Stimulated activated CD8-positive, alpha-beta memory T cell treated with anti-CD3 and anti-CD28 coated beads, Interleukin-4, amount 100 ng/mL, for 4 hours (primary cell): ENCODE measurements at places on chromosomes 2 and 18.
A peak's percentile ranks its signal among the peaks of the same experiment; 100 is the strongest.

- no peak for DNase-seq
Observed at GRCh38 chr2:169776252-169776761, 22.4 kb upstream of the SSB start.

GRCh38 chr2:10057231-10058107, 14.1 kb downstream of the KLF11 start:
- DNase-seq = no peak

GRCh38 chr2:216292886-216293301, 79.4 kb downstream of the MARCHF4 start:
- no peak for DNase-seq

DNA sequence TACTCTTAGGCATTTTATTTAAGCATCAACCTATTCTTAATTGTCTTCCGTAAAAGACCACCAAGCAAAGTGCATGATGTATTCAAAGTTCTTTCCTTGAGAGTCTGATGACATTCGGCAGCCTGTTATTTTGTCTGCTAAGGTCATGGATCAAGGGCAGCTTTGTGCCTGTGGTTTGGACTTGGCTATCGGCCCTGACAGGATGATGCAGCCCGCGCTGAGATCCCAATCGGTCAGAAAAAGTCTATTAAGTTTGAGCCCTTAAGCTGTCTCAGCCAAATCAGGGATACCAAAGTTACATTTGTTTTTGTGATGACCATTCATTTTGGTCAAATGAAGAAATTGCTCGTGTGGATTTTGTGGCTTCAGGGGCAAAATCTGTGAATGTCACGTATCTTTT, 718.9 kb upstream of the FANCL start:
- no peak for DNase-seq

GRCh38 chr2:25822190-25823117, 55.8 kb downstream of the ASXL2 start:
- DNase-seq = peak; percentile 21

DNA sequence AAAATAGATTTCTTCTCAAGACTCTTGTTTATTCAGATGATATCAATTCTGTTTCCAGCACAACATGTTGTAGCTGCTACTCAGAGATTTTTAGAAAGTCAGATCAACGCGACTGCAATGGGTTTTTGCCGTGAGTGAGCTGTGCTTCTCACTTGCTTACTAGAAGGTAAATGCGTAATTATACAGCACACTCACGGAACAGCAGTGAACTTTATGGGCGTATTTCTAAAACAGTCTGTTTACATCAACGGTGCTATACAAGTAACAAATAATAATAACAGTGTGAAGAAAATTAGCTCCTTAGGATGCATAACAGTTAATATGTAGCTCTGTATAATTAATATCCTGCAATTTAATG, 533.6 kb downstream of the RNF144A start:
- no peak for DNase-seq

DNA sequence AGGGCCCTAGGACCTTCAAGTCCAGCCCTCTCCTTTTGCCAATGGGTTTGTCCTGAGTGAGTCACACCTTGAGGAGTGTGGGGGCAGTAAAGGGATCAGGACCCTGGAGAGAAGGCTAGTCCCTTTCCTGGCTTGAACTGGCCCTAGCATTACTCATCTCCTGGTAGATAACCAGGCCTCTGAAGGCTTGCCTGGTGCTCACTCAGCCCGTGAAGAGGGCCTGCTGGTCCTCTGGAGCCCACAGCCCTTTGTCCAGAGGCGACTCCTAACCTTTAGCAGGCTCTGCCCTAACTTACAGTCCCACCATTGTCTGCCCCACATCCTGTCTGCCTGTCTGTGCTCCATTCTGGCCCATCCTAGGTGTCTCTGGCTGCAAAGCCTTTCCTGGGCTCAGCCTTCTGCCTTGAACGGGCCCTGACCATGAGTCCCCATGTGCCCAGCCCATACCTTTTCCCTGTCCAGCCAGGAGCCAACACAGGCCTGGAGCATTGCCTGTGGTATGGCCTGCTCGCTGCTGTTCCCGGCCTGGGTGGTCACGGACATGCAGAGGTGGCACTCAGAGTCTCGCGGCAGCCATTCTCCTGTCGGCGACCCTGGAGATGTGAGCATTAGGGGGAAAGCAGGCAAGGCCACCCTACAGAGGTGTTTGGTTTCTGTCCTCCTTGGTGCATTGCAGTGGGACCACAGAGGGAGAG, 5.0 kb downstream of the SFTPB start:
- no peak for DNase-seq

DNA sequence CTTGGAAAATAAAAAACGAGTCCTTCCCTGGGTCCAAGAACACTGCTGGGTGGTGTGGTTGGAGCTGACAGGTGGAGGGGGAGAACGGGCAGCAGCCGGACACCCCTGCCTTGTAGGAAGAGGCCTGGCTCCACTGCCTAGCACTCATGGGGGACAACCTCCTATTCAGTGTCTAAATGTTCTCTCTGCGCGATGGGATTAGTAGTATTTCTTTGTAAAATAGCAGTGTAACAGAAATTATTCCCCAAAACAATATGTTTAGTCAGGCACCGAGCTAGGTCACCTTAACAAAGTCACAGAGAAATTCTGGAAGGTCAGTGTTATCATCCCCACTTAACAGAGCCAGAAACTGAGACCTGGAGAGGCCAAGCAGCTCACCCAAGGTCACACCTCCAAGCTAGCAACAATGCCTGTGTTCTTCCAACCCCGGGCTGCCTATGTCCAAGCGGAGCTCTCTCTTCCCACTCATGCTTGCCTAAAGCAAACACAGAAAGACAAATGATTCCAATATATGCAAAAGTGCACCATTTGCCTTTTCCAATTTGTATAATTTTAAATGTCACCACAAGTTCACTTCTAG, 68.0 kb downstream of the STEAP3 start:
- no peak for DNase-seq

GRCh38 chr18:69659142-69659651, 258.5 kb downstream of the DOK6 start:
- no peak for DNase-seq
